ENCODE measurements at places on chromosomes 7 and 10.

GRCh38 chr7:158847451-158847866 lies 8.9 kb upstream of the DYNC2I1 start:
- no peak for DNase-seq

DNA sequence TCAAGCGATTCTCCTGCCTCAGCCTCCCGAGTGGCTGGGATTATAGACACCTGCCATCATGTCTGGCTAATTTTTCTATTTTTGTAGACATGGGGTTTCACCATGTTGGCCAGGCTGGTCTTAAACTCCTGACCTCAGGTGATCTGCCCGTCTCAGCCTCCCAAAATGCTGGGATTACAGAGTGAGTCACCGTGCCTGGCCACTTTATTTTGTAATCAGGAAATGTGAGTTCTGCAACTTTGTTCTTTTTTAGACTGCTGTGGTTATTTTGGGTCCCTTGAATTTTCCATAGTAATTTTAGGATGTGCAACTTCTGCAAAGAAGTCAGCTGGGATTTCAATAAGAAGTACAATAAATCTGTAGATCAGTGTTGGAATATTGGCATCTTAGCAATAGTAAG lies 96.8 kb downstream of the CYTH3 start:
- DNase-seq, result no peak

- peak; percentile 27 for DNase-seq
Observed at GRCh38 chr10:69716711-69717560, 84.8 kb upstream of the COL13A1 start.

DNA sequence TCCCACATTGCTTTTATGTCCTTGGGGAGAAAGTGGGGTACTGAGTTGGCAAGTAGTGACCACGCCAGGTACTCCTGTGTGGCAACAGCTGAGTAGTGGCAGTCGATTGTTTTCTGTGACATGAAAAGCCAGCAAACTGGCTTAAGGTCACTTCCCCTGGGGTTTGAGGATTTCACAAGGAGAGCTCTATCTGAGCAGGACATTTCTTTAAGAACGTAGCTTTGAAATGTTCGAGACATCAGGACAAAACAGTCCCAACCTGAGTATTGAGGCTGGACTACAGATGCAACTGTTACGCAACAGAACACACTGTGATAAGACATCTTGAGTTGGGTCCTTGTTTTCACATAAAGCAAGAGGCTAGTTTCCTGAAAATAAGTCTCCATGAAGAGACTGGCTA lies 146.7 kb upstream of the KLF14 start:
- no peak for DNase-seq

DNA sequence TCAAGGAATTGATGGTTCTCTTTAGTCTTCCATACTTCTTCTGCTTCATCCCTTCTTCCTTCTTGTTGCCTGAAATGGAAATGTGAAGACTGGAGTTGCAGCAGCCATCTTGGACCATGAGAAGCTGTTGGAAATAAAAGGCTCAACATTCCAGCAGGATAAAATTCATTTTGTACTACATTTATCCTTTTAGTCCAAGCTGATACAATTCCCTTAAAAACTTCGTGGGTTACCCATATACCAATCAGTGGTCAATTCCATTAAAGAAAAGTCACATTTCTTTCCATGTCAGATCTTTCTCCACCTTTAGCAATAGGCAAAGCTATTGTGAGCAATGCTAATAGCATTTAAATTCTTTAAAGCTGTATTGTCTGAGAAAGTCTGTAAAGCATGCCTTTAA lies 141.3 kb upstream of the LYZL2 start:
- no peak for DNase-seq

DNA sequence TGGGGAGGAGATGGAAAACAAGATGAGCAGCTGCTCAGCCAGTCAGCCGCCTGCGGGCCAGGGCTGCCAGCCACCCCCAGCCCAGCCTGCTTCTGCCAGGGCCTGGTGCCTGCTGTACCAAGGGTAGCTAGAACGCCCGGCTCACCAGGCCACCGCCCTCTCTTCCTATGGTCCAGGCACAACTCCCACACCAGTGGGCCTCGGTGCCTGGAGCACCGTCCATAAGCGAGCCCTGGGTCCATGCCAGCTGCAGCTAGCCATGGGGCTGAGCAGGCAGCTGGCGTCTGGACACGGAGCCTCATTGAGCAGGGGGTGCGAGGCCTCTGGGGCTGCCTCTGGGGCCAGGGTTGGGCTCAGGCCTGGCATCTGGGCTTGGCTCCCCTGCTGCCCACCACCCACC lies 8.5 kb upstream of the RABGEF1 start:
- DNase-seq, result no peak

- no peak for DNase-seq
Observed at GRCh38 chr7:28362812-28363211, 49.5 kb upstream of the CREB5 start.

GRCh38 chr10:69626826-69627225 lies 3.2 kb upstream of the FAM241B start:
- no peak for DNase-seq

All from hematopoietic multipotent progenitor cell treated with erythropoietin and hydrocortisone succinate and interleukin-3 and kit ligand, for 17 days (in vitro differentiated cells).